Cortex of kidney (tissue), 1 donor: ENCODE measurements at places on chromosomes 1 and 21.

DNA sequence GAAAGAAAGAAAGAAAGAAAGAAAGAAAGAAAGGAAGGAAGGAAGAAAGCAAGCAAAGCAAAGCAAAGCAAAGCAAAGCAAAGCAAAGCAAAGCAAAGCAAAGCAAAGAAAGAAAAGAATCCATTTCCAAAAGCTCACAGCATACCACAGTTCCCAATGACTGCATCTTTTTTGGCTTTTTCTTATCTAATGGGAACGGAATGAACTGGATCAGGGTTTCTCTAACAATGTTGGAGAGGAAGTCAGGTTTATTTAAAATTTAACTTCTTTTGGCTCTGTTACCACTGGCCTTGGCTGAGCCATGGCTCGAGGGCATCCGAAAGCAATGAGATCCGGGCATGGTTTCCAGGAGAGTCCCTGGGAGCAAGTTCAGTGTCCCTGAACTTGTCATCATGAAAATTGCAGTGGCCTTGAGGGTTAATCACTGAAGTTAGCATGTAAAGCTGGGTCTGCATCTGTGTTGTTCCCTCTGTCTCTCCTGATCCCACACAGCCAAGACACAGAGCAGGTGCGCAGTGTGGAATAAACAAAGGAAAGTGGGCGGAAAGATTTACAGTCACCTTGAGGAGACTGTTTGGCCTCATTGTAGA is 34.6 kb upstream of the CTPS1 start:
- DNase-seq: no peak

- DNase-seq: no peak
Measured at GRCh38 chr1:14926229-14926628, 227.3 kb upstream of the TMEM51 start.

DNA sequence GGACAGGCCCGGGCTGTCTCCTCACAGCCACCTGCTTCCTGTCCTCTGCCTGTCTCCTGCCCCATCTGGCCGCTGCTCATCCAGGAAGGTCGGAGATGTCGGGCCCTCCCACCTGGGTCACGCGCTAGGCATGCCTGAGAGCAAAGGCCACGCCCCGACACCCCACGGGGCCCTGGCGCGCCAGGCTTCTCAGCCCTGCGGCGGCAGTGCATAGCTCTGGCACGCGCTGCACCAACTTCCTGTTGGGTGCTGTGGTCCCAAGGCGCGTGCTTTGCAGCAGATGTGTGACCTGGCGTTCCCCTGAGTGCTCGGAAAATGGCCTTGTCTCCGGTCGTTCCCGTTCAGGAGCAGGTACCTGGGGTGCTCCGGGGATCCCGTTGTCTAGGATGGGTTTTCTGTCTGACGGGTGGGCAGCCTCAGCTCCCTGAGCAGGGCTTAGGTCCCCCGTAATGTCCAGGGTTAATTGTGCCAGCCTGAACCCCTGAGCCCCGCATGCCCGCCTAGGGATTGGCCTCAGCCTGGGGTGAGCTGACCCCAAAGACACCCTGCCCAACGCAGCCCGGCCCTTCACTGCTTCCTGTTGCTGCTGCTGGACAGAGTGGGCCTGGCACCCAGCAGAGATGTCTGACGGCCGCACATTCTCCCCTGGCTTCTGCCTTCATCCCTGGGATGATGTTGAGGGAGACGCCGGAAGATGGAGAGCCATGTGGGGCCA is 19.4 kb upstream of the KCNAB2 start:
- no peak for DNase-seq

DNA sequence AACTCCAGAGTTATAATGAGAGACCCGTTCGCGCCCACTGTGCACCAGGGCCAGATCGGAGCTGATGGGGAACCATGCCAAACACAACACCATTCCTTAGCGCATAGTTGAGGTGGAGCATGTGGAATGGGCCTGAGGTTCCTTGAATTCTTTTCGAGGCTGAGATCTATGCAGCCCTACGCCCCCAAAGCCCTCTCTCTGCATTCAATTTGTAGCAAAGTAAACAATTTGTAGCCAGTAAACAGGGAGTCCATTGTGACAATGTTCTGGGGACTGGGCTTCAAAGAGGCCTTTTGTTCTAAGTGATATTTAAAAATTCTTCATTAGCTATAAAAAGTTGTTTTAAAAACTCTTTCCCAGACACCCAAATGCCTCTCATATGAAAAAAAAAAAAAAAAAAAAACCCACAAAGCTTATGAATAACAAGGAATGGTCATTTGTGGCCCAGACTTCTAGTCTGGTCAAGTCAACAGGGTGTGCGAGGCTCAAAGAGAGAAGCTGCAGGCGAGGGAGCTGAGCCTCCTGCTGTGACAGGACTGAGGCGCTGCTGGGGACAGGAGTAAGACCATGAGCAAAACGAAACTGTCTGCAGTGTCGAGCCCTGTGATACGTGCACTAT is 30.6 kb upstream of the KCNE2 start:
- DNase-seq: no peak

- DNase-seq: no peak
Measured at GRCh38 chr1:170836141-170836540, 99.2 kb upstream of the MROH9 start.

GRCh38 chr1:102970496-102971078 is 137.7 kb downstream of the COL11A1 start:
- no peak for DNase-seq

DNA sequence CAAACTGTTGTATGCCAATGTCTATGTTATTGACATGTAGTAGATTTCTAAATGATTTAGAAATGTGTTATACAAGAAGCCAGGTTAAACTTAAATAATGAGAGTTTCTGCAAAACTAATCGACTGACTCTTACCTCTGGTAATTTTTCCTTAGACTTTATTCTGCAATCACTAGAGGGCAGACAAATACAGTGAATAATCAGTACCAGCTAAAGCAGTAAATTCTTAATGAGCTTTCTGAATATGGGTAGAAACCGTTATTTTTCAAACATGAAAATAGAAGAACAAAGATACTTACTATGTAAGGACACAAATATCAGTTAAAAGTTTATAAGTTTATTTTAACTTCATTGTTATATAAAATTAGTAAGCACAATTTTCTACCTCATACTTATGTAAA is 97.9 kb upstream of the RGS1 start:
- no peak for DNase-seq

DNA sequence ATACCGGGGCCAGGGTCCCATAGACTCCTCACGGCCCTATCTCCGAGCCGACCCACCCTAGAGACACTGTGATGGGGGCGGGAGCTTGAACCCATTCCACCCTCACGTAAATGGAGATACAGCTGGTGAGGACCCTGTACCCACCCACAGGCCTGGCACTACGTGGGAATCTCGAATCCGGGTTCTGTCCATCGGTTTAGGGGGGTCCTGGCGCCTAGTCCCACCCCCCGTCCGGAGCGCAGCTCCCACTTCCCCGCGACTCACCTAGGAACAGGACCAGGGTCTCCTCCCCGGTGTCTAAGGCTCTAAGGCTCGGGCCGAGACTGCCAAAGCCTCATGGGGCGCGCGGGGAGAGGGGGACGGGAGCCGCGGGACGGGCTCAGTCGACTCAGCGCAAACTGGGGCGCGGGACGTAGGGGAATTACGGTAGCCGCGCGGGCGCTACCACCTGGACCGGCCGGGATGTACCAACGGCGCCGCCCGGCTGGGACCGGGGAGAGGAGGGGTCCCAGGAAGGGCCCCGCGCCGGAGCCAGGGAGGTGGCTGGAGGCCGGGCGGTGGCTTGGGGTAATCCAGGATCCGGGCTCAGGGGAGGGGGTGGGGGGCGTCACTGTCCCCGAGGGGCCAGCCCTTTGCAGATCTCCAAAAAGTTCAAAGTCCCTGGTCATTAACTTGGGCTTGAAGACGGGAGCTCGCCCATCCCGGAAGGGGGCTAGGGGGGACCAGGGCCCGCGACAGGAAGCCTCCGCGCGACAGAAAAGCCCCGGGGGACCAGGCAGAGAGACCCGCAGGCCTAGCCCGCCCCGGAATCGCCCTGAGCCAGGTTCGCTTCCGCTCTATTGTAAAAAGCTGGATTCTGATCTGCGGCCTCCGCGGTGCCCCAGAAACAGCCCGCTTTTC is 1.0 kb downstream of the PLEKHG5 start:
- no peak for DNase-seq

- no peak for DNase-seq
Measured at GRCh38 chr1:54571803-54572541, 23.9 kb downstream of the ACOT11 start.

GRCh38 chr21:44344541-44345183 is 5.5 kb upstream of the CFAP410 start:
- DNase-seq: no peak

DNA sequence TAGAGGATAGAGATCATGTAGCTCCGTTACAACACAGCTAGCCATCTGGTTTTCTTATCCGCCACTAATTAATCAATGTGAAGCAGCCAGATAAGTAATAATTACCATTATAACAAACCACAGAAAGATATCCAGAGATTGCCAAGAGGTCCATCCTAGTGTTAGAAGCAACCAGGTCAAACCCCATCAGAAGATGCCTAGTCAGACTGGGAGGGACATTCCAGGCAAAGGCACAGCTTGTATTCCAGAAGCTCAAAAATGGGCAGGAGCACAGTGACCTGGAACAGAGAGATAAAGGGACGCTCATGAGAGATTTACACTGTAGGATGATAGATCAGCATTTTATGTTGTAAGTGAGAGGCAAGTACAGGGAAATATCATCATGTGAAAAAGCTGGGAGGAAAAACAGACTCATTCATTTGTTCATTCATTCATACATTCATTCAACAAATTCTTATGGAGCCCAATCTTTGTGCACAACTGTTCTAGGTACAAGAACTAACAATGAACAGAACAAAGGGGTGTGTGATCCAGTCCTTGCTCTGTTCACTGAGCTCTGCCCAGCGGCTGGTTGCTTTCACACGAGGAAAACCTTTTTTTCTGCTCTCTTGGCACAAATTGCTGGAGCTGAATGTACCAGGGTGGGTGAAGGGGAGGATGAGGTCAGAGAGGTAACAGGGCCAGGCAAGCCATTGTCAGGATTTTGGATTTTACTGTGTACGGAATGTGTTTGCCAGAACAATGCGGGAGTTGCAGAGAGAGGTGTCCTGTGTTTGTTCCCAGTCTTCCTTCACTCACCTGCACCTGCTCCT is 240.8 kb upstream of the FGGY start:
- DNase-seq: no peak

- no peak for DNase-seq
Measured at GRCh38 chr1:228299901-228300300, 92.1 kb downstream of the OBSCN start.

- DNase-seq: no peak
Measured at GRCh38 chr1:91171898-91172297, 150.1 kb upstream of the ZNF644 start.

DNA sequence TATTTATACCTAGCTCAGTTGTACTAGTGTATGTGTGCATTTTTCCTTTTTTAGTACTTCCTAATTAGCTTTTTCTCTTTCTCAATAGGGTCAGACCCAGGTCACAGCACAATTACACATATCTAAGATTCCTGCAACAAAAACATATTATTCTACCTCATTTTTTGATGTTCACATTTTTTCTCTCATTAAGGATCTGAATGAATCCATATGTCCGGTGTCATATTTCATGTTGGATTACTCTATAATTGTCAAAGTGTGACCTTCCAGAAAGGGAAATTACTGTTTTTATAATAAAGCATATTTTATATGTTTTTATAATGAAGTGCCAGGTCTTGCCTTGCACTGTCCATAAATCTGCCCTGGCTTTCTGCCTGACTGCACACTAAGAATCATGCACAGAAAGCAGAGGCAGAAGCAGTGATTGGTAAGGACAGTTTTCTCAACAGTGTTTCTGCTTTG is 143.7 kb downstream of the KCNT2 start:
- DNase-seq: no peak

GRCh38 chr1:100036718-100037655 is 67.2 kb downstream of the SLC35A3 start:
- DNase-seq: no peak

- DNase-seq: no peak
Measured at GRCh38 chr1:239616673-239617072, 230.3 kb downstream of the CHRM3 start.

DNA sequence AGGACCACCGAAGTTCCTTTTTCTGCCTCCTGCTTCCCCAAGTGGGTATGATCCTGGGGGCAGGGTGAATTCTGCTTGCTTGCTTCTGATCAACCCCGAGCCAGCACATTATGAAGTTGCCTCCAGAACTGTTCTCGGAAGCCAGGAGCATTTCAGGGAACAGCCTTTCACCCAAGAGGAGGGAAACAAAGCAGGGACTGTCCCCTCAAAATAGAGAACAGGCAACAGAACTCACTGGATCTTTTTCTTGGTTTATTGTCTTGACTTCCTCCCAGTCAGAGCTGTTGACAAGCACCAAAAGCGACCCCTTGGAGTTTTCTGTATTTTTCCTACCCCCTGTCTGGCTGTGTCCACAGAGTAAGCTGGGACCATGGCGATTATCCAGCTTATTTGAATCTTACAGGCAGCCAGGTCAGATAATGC is 258.3 kb upstream of the SGIP1 start:
- DNase-seq: no peak

- DNase-seq: no peak
Measured at GRCh38 chr1:149949911-149950310, 13.2 kb upstream of the MTMR11 start.

GRCh38 chr1:172382990-172383389 is 37.5 kb upstream of the C1orf105 start:
- DNase-seq: no peak

DNA sequence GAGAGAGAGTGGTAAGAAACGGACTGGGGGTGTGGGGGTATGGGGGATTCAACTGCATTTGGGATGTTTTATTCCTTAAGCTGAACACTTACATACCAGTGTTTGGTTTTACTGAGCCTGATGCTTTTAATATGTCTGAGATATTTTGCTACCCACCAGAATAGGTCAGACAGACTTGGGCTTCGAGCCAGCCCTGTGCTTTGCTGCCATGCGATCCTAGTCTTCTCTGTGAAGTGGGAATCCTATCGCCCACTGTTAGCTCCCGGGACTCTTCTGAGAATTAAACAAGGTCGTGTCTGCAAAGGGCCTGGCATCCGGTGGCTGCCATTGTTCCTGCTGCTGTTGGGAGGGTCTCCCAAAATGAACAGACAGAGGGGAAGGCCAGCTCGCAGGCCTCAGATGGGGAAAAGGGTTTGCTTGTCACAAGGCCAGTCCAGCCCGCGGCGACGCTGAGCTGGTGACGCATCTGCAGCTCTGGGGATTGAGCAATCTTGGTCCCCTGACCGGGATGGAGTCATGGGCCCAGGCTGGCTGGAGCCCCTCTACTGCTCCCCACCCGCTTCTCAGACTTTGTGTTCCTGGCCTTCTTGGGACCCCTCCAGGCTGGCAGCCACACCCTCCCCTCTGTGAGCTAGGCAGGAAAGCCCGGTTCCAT is 26.9 kb upstream of the ECE1 start:
- no peak for DNase-seq

GRCh38 chr1:229951856-229952534 is 115.0 kb upstream of the GALNT2 start:
- DNase-seq: no peak

- no peak for DNase-seq
Measured at GRCh38 chr21:44778094-44778493, 23.5 kb downstream of the UBE2G2 start.

DNA sequence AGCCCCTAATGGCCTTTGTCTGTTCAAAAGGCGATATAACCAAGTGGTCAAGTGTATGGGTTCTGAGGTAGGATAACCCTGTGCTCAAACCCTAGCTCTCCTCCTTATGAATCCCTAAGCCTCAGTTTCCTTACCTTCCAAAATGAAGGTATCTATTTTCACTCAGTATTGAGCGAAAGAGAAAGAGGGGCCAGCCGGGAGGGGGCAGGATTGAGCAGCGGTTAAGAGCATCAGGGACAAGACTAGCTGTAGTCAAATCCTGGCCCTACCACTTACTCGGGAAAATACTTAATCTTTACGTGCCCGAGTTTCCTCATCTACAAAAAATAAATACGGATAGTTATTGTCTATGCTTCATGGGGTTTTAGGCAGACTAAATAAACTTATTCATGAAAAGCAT is 25.7 kb downstream of the LY9 start:
- no peak for DNase-seq
